Activated T-helper 2 cell treated with anti-CD3 and anti-CD28 coated beads, Interferon-gamma antibody, Interleukin-2, Interleukin-4, amounts not matched to agents 10 μg/mL and 5 μg/mL and 100 μg/mL, durations not matched to agents 14 hours and 24 hours and 36 hours (primary cell): ENCODE measurements at places on chromosomes 3 and 15.
A peak's percentile ranks its signal among the peaks of the same experiment; 100 is the strongest.

DNA sequence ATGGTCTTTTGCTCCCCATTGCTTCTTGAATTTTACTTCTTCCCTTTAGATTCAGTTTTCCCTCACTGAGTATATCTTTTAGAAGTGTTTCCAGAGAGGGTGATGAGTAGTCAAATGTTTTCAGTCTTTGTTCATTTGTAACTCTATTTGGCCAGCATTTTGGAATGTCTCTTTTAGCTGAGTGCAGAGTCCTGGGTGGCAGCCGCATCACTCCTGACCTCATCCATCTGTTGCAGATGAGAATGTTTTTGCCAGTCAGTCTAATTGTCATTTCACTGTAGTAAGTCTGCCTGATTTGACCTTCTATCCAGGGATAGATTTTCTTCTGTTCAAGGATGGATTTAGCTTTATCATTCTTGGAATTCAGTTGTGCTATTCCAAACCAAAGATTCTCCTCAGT lies 7.3 kb downstream of the SRPRB start:
- DNase-seq, result no peak
- peaks cover 73% of the 10 kb centered on the region for H3K36me3 ChIP-seq
- H3K27me3 ChIP-seq, result no peaks in the 10 kb centered on the region
- H3K4me1 ChIP-seq, result peaks cover 9% of the 10 kb centered on the region
- H3K4me3 ChIP-seq, result no peak overlapping the region
- H3K27ac ChIP-seq, result no peak overlapping the region

- DNase-seq, result no peak
- no peak overlapping the region for H3K27ac ChIP-seq
- H3K27me3 ChIP-seq, result no peaks in the 10 kb centered on the region
- H3K36me3 ChIP-seq, result no peaks in the 10 kb centered on the region
- H3K4me1 ChIP-seq, result no peaks in the 10 kb centered on the region
- no peak overlapping the region for H3K4me3 ChIP-seq
These were observed 48.4 kb upstream of the CCK start for GRCh38 chr3:42314411-42314810.

DNA sequence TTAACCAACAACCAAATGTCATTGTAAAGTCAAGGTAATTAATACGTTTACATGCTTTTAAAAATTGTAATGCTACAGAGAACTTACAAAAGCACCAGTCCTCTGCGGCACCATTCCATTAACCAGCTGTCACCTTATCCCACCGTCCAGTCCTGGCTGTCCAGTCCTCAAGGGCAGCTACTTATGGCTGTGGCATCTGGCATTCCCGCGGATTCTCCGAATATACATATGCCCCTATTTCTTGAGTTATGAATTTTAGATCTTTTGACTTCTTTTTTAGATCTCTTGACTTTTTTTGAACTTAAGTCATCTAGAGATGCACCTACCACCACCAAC lies 382 bp upstream of the POMGNT2 start:
- no peaks in the 10 kb centered on the region for H3K36me3 ChIP-seq
- H3K27me3 ChIP-seq, result peaks cover 13% of the 10 kb centered on the region
- peak overlapping the region; percentile 63 for H3K4me3 ChIP-seq
- H3K27ac ChIP-seq, result no peak overlapping the region

- peaks cover 9% of the 10 kb centered on the region for H3K4me1 ChIP-seq
- peaks cover 9% of the 10 kb centered on the region for H3K27me3 ChIP-seq
- H3K27ac ChIP-seq, result no peak overlapping the region
- no peak overlapping the region for H3K4me3 ChIP-seq
- no peaks in the 10 kb centered on the region for H3K36me3 ChIP-seq
- DNase-seq, result no peak
These were observed 266.6 kb upstream of the ICE2 start for GRCh38 chr15:60745469-60746061.

DNA sequence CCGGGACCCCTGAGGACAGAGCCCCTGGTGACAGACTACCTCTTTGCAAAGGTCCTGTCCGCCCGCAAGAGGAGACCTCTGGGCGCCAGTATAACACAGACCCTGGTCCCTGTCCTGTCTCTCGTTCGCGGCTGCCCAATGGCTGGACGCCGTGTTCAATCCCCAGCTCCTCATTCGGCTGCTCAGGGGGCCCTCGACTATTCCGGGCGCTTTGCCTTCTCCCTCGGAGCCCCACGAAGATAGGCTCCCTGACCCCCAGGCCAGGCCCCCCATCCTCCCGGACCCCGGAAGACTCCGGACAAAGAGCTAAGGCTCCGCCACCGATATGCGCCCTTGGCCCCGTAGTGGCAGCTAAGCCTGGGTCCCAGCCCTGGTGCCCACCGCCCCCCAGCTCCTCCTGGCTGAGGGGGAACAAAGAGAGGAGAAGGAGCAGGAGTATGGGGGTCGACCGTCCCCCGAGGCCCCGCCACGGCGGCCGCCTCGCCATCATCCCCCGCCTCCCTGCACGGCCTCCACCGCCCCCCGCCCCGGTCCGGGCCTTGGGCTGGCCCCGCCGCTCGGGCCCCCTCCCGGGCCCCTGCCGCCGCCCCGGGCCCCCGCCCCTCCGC lies 437 bp downstream of the CELSR3 start:
- H3K36me3 ChIP-seq, result peaks cover 8% of the 10 kb centered on the region
- H3K4me1 ChIP-seq, result peaks cover 10% of the 10 kb centered on the region
- no peak for DNase-seq
- no peak overlapping the region for H3K27ac ChIP-seq
